ENCODE measurements at places on chromosomes 11 and 22.

DNA sequence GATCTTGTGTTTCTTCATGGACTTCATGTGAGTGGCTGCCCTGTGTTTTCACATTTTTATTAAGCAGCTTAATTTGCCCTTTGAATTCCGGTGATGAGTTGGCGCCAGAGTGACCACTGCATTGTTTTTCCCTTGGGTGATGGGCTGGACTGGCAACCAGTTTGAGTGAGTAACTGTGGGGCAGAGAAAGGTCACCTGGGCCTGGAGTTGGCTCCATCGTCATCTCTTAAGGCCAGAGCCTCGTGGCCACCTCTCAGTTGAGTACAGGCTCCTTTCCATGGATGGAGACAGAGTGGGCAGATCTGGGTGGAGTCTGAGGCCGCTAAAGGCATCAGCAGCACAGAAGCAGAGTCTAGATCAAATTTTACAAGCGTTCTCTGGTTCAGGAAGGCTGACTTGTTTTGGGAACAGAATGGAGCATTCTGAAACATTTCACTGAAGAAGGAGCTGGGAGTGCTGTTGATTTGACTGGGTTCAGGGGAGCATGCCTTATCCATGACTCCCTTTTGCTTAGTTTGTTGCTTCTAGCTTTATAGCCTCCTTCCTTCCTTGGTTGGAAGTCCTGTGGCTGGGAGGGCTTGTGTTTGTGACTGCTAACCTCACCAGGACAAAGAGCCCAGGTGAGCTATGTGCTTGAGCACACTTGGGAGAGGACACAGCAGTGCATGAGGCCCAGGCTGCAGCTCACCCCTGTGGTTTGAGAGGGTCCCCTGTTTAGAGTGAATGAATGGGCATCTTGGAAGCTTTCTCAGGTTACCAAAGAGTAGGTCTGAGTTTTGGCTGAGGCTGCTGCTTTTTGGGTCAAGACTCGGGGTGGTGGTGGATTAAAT lies 7.8 kb downstream of the BCR start:
- peak; percentile 21 for DNase-seq

DNA sequence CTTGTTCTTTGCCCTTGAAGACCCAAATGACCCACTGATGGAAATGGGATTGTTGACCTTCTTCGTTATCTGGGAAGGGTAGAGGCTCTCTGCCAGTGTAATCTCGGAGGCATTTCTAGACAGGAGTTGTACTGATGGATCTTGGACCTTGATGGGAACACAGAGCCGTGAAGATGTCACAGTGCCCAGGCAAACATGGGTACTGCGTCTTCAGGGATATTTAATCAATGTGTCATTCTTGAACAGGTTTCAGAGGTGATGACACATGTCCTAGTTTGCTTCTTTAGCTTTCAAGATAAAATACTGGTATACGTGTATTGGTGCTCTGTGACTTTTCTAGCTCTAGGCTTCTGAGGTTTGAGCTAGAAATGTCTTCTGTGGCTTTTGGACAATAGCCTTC lies 6.2 kb downstream of the LDLRAD3 start:
- no peak for DNase-seq

GRCh38 chr11:21511835-21512440 lies 680.9 kb upstream of the ANO5 start:
- DNase-seq: peak; percentile 7

DNA sequence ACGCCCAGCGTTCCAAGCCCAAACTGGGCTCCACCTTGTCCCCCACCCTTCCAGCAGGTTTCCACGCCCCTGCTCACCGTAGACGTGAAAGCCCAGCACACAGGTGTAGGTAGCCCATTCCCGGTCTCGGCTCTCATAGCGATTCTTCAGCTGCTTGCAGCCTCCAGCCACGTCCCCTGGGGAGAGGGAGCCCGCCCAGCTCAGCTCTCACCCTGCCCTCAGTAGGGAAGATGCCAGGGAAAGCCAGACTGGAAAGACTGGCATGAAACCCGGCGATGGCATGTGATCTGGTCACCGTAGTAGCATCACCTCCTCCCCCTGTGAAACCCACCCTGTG lies 1.4 kb upstream of the MTA2 start:
- DNase-seq: no peak

DNA sequence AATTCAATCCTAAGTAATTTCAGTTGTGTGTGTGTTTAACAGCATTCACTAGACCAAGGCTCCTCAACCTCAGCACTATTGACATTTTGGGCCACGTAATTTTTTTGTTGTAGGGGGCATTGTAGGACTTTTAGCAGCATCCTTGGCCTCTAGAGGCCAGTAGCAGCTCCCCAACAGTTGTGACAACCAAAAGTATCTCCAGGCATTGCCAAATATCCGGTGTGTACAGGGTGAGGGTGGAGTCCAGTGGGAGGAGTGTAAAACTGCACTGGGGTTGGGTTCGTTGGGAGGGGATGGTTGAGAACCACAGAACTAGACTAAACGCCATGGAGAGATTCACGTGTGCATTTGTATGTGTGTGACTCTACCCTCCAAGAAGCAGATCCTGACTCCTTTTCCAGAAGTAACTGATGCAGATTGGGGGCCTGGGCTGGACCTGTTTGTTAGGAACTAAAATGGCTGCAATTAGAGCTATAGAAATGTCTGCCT lies 5.9 kb upstream of the PHF21A start:
- no peak for DNase-seq

DNA sequence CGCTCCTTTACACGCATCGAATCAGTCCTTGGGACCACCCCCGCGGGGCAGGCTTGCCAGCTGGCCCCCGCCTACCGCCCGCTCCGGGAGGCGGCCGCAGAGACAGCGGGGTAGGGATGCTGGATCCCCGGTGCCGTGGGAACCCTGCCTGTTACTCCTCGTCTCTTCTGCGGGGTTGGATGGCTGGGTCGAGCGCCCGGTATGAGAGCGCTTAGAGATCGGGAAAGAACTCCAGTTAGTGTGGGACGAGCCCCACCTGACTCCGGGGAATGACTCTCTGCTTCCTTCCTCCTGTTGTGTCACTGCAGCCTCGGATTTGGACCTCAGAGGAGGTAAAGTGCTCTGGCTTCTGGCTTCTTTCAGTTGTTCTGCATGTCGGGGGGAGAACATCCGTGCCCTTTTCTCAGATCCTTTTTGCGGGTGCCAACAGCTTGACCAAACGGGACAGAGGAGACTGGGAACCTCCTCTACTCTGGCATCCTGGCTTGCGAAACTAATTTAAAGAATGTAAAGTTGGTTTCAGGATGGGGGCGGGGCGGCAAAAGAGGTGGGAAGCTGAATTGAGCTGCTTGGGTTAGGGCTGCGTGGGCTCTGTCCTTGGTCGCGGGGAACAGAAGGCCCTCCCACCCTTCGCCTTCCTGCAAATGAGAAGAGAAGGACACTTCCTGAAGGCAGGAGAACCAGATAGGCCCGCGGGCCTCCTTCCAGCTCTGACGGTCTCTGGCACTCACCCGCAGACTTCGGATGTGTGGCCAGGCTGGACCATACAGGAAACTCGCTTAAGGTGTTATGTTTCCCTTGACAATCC lies 938 bp downstream of the LAYN start:
- DNase-seq: no peak

DNA sequence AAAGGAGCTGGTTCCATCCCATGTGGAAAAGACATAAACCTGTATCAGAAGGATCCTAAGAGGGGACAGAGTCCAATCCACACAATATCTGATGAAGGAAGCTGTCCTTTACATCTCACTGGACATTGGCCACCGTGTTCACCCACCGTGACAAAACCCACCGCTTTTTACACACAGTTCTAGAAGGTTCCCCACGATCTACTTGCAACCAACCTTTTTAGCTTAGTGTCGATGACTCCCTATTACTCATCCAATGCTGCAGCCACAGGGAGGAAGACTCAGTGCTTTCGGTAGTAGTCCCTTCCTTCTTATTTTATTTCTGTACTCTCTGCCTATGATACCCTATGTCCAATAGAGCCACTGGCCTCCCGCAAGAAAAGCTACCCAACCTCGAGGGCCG lies 65.4 kb downstream of the MAPK1 start:
- DNase-seq: no peak

GRCh38 chr11:1574238-1574932 lies 2.3 kb upstream of the DUSP8 start:
- DNase-seq: peak; percentile 23

- DNase-seq: no peak
These were observed 61.8 kb downstream of the CD82 start for GRCh38 chr11:44627165-44627789.

DNA sequence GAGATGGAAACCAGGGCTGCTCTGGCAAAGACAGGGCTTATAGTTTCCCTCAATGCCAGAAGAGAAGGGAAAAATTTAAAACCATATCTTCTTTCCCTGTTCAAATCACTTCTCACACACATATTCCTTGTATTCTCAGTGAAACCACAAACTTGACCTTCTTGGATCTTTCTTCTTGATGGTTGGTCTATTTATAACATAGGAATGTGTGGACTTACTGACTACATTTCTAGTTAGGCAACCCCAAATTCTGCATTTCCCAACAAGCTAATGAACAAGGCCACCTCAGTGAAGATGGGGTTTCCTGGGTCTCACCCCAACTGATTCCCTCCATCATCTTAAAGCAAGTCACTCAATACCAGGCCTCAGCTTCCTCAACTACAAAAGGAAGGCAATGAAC lies 3.8 kb upstream of the QSER1 start:
- DNase-seq: no peak

DNA sequence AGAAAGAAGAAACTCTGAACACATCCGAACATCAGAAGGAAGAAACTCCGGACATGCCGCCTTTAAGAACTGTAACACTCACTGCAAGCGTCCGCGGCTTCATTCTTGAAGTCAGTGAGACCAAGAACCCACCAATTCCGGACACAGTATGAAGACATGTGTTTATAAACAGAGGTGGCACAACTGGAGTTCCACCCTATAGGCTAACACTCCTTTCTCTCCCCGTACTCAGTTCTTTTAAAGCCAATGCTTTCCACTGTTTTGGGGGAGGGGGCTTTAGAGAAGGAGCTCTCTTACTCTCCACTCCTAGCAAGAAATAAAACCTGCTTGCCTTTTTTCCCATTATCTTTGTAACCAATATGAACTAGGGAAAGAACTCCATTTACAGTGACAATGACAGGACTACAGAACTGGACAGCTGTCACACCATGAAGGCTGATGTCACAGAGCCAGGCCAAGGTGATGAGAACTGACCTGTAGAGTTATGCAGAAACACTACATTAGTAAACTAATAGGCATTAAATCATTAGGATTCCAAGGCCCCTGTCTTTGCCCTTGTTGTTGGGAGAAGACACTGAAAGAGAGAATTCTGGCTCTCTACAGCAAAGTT lies 733 bp downstream of the TRIM5 start:
- no peak for DNase-seq

DNA sequence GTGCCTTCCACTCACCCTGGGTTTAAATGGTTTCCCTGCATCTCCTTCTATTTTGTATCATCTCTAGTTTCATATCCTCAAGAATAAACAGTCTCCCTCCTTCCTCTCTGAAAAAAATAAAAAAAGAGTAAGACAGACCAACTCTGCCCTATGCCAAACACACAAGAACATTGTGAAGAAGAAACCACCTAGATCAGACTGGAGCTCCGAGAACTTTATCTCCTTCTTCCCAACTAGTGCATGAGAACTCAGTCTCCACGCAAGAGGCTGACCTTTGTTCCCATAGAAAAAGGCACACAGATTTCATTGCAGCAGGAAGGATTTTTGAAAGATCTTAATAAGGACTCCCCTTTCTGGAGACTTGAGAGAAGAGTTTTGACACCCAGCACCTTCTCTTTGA lies 8.7 kb upstream of the PEX26 start:
- no peak for DNase-seq

DNA sequence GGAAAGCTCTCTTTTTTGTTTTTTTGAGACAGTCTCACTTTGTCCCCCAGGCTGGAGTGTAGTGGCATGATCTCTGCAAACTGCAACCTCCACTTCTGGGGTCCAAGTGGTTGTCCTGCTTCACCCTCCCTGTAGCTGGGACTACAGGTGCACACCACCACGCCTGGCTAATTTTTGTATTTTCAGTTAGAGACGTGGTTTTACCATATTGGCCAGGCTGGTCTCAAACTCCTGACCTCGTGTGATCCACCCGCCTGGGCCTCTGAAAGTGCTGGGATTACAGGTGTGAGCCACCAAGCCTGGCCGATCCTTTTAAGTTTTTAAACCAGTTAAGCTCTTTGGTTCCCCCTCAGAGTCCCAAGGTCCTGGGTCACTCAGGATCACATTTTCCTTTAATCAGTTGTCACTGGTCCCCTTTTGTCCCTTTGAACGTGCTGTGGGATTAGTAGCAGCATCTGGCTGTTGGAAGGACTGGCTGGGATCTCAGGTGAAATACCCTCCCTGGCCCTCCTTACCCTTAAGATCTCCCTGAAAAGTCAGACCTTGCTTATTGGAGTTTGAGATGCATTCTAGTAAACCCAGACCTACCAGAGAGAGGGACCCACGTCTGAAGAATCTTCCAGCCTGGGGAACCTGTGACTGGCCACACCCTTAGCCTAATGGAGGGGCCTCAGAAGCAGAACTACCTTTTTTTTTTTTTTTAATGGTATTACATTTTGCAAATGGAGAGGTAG lies 8.1 kb downstream of the MALAT1 start:
- DNase-seq: peak; percentile 42

- DNase-seq: no peak
These were observed 52.5 kb downstream of the C22orf31 start for GRCh38 chr22:29009148-29009547.

GRCh38 chr22:26599505-26599904 lies 9.6 kb upstream of the TPST2 start:
- no peak for DNase-seq

DNA sequence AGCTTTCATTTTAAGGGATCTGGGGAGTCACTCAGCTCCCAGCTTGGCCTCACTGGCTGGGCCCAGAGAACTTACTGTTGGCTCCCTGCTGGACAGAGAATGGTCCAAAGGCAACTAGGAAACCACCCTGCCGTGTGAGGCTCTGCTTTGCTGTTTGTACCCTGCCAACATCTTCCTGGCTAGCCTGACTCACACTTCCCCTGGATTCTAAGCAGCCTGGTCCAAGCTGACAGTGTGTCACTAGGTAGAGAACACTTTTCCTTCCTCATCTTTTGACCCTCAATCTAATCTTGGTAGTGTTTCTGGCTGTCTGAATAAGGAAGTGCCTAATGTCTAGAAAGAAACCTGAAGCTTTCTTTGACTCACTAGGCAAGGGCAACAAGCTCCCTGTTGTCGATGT lies 76.7 kb downstream of the FAR1 start:
- no peak for DNase-seq

GRCh38 chr22:20864186-20864908 lies 5.5 kb downstream of the SNAP29 start:
- no peak for DNase-seq

- no peak for DNase-seq
These were observed 103.5 kb downstream of the DDX10 start for GRCh38 chr11:108768370-108768769.

- no peak for DNase-seq
These were observed 17.9 kb downstream of the SLC43A1 start for GRCh38 chr11:57497303-57498247.

GRCh38 chr22:30667107-30667493 lies 575 bp downstream of the DUSP18 start:
- no peak for DNase-seq

GRCh38 chr11:129300099-129300498 lies 75.5 kb upstream of the BARX2 start:
- no peak for DNase-seq

DNA sequence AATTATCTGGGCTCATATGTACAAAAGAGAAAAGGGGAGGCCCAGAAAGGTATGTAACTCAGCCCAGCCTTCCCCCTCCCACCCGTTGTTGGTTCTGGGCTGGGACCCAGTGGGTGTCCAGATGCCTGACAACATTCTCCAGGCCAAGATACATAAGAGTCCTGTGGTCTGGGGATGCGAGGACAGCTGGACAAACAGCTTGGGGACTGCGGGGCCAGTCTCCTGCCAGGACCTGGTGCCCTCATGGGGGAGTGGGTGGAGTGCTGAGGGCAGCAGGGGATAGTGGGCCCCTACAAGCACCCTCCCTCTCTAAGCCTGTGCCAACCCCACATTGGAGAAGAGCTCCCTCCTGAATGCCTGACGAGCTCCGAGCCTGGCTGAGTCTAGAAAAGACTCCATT lies 3.5 kb upstream of the SLC22A6 start:
- no peak for DNase-seq

All from hypothalamus (tissue), 51 donors.